Uterus (tissue), 4 donors: ENCODE measurements at places on chromosomes 3 and 15. TPM values are rescaled to one million over a fixed set of nuclear protein-coding genes. Genes with fewer than 3 reads are reported as not detected.

The CORO2B gene
- 18.2 TPM for total RNA-seq

The PLA2G4F gene
- 0.26 TPM for total RNA-seq

The AGBL1 gene
- not detected for total RNA-seq

- DNase-seq, result no peak
Observed at GRCh38 chr15:78006567-78007205, 70.8 kb downstream of the TBC1D2B start.

- no peak for DNase-seq
Observed at GRCh38 chr15:78055919-78056713, 21.4 kb downstream of the TBC1D2B start.

DNA sequence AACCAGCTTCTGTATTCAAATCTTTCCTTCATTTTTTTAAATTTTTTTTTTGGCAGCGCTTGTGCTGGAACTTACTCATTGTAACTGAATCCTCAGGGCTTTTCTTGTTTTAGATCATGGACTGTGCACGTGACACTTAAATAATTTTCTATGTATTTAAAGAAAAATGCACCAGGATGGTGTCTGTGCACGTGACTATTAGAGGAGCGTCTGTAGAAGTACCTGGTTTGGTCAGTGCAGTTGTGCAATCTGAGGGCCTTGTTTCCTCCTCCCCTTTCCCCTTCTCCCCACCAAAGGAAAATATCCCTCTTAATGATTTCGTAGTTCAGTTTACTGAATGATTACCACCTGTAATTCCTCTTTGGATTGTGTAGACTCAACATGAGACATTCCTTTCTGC is 31.3 kb downstream of the EDEM1 start:
- DNase-seq, result no peak

DNA sequence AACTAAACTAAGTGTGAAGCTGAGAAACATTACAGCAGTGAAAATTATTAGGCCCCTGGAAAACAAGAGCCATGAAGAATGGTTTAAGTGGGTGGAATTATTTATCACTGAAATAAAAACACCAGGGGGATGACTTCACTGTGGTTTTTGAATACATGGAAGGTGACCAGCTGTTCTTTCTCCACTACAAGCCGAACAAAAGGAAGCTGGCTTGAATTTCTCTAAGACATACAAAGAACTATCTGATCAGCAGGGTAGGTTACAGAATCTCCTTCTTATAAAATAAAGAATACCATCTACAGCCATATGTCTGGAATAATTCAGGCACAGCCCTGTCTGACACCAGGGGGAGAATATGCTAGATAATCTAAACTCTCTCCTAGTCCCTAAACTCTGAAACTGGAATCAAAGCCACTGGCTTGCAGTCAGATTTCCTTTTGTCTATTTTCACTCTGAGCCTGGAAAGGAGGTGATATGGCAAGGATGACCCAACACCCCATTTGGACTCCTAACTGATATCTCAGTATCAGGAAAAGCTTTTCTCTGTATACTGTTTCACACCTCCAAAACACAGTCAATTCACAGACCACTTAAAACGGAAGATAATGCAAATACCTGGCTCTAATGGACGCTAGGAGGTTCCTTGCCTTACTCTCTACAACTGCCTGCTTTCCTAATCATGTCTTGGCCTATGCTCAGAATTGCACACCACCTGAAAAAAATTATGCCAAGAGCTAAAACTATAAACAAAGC is 31.2 kb downstream of the SPATA12 start:
- no peak for DNase-seq
